ENCODE measurements at places on chromosomes 16 and 17.

- DNase-seq = no peak
These were observed 13.6 kb upstream of the TMIGD1 start for GRCh38 chr17:30347488-30347887.

DNA sequence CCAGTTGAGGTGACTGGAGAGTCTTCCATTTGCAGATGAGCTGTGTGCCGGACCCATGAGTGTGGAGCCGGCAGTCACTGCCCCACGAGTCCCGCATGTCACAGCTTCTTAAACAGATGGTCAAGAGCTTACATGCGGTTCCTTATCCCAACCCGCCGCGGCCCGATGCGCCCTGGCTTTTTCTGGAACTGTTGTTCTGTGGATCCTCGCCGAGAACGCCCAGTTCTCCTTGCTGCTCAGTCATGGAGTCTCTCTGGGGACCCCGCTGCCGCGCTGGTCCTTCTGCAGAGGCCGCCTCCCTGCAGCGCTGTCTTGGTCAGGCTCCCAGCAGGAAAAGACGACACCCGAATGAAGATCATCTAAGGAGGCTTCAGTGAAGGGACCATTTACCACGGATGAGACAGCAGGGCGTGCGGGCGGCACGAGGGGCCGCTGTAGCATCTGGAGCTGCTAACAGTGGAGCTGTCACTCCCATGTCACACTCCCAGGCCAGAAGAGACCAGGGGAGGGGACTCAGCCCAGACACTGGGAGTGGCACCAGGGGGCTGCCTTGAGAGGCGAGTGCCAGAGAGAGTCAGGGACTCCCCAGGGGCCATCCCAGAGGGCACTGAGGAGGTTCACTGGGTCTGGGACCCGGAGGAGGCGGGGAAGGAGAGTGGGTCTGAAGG is 10.8 kb upstream of the LGALS3BP start:
- no peak for DNase-seq

- DNase-seq = peak; percentile 42
These were observed 142.6 kb upstream of the PLCG2 start for GRCh38 chr16:81636298-81636993.

DNA sequence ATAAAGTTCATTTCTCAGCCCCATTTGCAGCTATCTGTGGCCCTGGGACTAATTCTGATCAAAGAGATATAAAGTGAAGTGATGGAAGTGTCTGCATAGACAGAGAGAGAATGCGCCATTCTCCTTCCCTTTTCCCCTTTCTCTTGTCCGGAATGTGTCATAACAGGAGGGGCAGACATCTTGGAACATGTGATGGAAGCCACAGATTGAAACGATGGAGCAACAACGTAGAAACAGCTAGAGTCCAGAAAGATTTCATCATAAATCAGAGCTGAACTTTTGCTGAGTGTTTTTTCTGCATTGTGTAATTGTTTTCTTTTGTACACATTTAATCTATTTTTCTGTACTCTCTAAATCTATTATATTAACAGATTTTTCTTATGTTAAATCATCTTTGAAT is 11.3 kb downstream of the ASGR1 start:
- DNase-seq = peak; percentile 76

DNA sequence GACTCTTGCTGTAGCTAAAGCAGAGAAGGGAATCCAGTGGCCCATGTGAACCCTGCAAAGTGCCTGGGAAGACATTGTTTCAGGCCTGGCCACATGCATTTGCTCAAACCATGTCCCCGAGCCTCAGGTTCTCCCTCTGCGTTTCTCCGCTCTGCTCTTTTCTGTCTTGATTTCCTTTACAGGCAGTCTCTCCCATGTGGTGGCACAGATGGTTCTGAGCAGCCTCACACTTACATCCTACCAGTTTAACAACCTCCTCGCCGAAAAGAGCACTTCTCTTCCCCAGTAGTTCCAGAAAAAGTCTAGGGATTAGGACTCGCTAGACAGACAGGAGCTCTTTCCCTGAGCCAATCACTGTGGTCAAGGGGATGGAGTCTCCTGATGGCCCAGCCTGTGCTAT is 28.3 kb upstream of the MYH10 start:
- DNase-seq = no peak

- DNase-seq = no peak
These were observed 15.0 kb downstream of the HASPIN start for GRCh38 chr17:3738562-3739295.

DNA sequence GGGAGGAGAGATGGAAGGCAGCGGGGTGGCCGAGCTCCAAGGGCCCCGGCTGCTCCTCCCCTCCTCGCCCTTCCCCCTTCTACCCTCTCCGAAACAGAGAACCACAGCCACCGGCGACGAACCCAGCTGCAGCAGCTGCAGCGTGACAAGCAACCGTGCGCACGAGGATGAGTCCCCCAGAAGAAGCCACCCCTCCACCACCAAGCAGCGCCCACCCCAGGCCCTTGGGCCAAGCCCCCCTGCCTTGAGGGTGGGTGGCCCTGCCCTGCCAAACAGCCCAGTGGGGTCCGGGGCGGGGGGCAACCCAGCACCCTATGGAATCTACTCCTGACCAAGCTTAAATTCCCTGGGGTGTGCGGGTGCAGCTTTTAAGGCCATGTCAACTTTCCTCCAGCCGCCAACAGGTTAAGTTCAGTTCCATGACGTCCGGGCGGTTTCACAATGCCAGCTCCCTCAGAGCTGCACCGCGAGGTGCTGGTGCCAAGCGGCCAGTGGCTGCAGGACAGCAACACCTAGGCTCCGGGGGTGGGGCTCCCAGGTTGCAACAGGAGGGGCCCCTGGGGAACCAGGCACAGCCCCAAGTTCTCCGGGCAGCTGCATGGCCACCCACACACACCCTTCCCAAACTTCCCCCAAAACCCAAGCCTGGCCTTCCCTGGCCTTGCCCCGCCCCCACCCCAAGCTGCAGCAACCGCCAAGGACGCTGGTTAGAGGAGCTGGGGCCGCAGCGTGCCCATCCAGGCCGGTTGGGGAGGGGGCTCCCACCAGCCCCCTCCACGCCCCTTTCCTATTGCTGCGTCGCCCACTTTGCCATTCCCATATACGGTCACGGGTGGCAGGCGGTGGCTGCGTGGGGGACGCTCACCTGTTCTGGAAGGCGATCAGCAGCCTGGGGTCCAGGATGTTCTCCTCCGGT is 2.0 kb downstream of the CBX4 start:
- DNase-seq = peak; percentile 73

- no peak for DNase-seq
These were observed 246.9 kb upstream of the GSE1 start for GRCh38 chr16:85366031-85366763.

DNA sequence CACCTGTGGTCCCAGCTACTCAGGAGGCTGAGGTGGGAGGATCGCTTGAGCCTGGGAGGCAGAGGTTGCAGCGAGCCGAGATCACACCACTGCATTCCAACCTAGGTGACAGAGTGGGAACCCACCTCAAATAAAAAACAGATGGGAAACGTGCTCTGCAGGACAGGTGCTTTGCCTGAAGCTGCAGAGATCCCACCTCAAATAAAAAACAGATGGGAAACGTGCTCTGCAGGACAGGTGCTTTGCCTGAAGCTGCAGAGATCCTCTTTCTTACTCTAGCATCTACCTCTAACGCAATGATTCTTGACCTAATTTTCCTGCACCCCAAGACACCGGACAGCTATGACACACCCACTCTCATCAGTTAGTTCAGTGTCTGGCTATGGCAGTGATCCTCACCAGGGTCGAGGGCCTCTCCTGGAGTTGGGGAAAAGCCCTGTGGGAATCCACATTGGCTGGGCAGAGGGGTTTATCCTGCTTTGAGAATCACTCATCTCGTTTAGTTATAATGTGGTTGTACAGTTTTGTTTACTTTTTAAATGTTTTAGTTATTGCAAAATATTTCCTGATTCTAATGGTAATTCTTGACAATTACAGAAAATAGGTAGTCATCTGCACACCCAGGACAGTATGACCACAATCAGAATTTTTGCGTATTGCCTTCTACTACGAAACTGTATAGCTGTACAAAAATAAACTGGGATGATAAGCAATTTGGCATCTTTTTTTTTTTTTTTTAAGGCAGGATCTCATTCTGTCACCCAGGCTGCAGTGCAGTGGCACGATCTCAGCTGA is 11.4 kb downstream of the VPS53 start:
- no peak for DNase-seq
